Inflammatory macrophage (primary cell): ENCODE measurements at places on chromosomes 11 and 22.

DNA sequence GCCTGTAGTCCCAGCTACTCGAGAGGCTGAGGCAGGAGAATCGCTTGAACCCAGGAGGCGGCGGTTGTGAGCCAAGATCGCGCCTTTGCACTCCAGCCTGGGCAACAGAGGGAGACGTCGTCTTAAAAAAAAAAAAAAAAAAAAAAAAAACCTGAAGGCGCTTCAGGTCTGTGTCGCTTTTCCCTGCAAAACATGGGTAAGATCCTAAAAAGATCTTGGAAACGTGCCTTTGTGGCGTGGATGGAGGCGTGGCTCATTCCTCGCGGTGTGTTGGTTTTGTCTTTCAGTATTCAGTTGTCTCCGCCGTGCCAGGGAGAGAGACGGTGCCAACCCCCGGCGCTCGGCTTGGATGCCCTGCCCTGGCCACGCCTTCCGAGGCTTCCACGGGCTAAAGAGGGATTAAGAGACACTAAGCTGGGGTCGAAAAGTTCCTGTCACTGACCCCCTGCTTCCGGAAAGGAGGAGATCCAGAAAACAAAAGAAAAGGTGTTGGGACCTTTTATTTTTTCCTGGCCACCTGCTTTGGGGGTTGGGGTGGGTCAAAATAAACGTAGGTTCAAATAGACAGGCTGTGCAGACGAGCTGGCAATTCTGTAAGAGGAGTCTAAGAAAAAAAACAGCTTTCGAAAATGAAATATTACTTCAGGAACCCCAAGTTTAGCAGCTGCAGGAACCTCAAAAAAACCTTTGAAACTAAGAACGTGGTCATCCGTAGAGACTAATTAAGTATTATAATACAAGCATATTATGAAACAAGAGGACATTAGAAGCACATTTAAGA lies 1.1 kb upstream of the SLC35F2 start:
- DNase-seq, result no peak

- DNase-seq, result no peak
Observed at GRCh38 chr11:15589070-15589626, 474.4 kb downstream of the INSC start.

- no peak for DNase-seq
Observed at GRCh38 chr11:117408356-117408755, 80.7 kb downstream of the CEP164 start.

DNA sequence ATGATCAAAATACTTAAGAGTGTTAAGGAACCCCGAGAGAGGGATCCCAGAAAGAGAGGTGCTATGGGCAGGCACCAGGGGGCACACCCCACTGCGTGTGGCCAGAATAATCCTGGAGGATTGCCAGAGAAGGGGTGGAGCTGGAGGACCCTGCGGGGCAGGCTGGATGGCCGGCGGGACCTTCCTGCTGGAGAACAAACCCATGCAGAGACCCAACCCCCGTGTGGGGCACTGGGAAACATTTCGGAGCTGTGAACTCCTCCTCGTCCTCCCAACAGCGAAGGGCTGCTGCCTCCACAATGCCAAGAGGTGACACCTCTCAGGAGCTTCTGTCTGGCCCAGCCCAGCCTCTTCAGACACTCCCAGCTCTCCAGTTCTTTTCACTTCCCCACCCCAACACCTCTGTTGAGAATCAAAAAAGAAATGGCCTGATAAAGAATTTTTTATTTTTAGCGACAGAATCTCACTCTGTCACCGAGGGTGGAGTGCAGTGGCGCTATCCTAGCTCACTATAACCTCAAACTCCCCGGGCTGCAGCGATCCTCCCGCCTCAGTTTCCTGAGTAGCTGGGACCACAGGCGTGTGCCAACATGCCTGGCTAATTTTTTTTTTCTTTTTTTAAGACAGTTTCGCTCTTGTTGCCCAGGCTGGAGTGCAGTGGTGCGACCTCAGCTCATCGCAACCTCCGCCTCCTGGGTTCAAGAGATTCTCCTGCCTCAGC lies 25.6 kb downstream of the RHOD start:
- DNase-seq, result no peak

DNA sequence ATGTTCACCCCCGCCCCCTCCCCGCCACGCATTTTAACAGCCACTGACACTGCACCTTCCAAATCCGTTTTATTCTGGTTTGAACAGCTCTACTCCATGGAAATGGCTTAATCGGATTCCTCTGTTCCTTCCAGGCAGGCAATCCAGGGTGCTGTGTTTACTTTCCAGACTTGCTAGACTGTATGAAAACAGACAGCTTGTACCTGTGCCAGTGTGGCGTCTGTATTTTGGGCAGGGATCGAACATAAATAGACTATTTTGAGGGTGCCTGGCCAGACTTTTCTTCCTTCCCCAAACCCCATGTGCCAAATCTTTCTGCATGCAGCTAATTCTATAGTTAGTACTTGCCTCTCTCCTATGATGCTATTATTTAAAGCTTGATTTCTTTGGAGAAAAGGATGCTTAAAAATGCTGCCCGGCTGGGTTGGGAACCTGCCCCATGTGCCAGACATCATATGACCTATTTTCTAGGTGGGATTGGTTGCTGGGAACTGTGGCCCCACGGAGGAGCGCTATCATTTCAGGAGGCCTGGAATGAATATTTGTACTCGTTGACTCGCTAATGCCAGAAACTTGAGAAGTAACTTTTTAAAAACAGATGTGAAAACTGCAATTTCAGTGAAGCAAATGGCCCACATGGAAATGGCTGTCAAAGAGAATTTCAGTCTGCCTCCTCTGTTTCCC lies 814.8 kb downstream of the BRD1 start:
- no peak for DNase-seq

DNA sequence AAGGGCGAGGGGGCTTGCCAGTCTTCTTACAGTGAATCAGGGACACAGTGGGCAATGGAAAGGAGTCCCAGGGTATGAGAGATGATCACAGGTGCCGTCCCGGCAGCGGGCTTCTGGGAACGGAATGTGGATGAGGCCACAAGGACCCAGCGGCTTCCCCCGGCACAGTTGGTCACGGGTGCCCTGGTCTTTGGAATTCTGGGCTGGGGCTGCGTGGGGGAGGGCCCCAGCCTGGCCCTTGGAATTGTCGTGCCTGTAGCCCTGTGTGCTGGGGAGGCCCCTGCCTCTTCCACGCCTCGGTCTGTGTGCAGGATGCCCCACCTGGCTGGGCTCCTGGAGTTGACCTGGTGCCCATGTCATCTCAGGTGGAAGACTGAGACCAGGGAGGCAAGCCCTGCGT lies 76.6 kb downstream of the FBLN1 start:
- DNase-seq, result no peak

GRCh38 chr11:128055576-128056217 lies 531.7 kb downstream of the ETS1 start:
- no peak for DNase-seq

- no peak for DNase-seq
Observed at GRCh38 chr11:76124905-76125770, 81.2 kb downstream of the WNT11 start.

DNA sequence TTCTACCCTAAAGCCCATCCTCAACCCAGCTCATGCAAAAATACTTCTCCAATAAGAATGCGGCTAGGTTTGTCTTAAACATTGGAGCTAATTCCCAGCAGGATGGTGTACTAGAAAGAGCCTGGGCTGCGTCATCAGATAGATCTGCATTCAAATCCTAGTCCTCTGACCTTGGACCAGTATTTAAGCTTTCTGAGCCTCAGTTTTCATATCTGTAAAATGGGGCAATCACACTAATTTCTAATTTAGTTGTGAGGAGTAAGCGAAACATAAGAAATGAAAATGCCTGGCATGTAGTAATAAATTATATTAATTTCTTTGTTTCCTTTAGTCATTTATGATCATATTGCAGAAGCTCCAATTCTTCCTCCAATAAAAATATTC lies 32.2 kb upstream of the ACCSL start:
- no peak for DNase-seq

DNA sequence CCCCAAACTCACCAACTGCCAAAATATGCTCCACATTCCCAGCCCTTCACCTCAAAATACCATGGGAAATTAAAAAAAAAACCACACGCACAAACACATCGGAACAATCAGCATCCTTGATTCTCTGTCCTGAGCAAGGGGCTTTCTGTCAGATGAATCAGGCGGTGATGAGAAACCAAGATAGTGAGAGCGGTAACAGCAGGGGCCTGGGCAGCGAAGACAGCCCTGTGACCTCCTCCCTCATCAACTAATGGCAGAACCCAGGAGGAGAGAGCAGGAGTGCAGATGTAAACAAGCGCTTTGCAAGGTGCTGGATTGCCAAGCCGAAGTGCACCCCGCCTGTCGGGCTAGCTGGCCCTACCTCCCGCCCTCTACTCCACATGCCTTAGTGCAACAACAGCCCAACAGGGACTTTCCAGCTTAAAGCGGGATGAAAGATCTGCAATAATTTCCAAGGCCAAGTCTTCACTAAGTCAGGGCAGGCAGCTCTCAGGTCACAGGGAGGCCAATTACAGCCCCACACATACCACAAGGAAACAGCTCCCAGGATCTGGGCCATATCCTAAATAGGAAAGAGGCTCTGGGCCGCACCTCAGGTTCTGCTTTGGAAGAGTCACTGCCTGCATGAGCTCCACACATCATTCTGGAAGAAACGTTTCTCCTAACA lies 72.2 kb upstream of the BID start:
- no peak for DNase-seq
